ENCODE measurements at places on chromosomes 1 and 21.

- no peak overlapping the region for H3K4me3 ChIP-seq
- no peak for DNase-seq
- H3K36me3 ChIP-seq: peaks cover 46% of the 10 kb centered on the region
- no peaks in the 10 kb centered on the region for H3K27me3 ChIP-seq
These were observed 12.1 kb upstream of the SYNJ1 start for GRCh38 chr21:32739946-32740345.

- no peak for DNase-seq
- no peak overlapping the region for H3K27ac ChIP-seq
- H3K27me3 ChIP-seq: no peaks in the 10 kb centered on the region
- H3K4me3 ChIP-seq: no peak overlapping the region
- H3K4me1 ChIP-seq: peaks cover 14% of the 10 kb centered on the region
These were observed 3.2 kb downstream of the TTC3 start for GRCh38 chr21:37076087-37076850.

GRCh38 chr1:201192261-201192788, 1.7 kb downstream of the IGFN1 start:
- H3K27me3 ChIP-seq: peaks cover 6% of the 10 kb centered on the region
- no peak for DNase-seq
- no peak overlapping the region for H3K27ac ChIP-seq
- no peak overlapping the region for H3K4me3 ChIP-seq
- no peaks in the 10 kb centered on the region for H3K36me3 ChIP-seq

DNA sequence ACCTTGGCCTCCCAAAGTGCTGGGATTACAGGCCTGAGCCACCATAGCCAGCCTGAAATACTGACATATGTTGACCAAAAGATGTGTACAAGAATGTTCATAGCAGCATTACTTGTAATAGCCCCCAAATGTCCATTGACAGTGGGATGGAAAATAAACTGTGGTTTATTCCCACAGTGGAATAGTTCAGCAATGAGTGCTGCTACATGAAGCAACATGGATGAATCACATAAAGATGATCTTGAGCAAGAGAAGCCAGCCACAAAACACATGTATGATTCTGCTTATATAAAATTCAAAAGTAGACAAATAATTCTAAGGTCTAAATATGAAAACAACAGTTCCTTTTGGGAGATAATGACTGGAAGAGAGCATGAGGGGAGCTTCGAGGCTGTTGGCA, 9.1 kb upstream of the CREG1 start:
- H3K4me1 ChIP-seq: no peaks in the 10 kb centered on the region
- no peak for DNase-seq
- H3K4me3 ChIP-seq: no peak overlapping the region
- H3K27ac ChIP-seq: no peak overlapping the region
- H3K36me3 ChIP-seq: no peaks in the 10 kb centered on the region

DNA sequence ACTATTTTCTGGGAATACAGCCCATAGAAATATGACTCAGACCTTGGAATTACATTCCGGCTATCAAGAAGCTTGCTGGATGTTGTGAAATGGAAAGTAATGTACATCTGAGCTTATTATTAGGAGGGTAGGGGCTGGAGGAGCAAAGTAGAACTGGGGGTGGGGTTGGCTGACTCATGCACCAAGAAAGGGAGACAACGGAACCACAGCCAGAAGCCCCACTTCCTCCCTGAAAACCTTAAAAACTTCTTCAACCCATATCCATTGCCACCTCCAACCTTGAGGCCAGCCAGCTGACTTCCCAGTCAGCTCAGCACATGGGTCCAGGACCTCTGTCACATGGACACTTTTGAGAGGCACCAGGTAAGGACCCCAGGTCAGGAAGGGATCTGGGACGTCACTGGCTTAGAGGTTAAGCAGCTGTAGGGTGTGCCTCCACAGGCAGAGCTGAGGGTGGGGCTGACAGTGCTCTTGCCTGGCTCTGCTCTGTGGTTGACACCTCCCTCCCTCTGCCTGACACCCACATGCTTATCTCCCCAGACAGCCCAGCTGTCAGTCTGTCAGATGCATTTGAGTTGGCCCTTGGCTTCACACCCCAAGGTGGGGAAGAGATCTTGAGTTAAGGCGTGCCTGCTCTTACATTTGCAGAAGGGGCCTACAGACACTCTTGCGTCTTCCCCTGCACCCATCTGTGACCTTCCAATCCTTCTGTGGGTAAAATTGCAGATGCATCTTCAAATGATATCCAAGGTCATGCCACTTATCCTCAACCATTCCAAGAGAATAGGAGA, 5.7 kb upstream of the ZNF683 start:
- H3K4me3 ChIP-seq: peak overlapping the region; percentile 2
- peak overlapping the region; percentile 30 for H3K27ac ChIP-seq
- no peaks in the 10 kb centered on the region for H3K27me3 ChIP-seq

DNA sequence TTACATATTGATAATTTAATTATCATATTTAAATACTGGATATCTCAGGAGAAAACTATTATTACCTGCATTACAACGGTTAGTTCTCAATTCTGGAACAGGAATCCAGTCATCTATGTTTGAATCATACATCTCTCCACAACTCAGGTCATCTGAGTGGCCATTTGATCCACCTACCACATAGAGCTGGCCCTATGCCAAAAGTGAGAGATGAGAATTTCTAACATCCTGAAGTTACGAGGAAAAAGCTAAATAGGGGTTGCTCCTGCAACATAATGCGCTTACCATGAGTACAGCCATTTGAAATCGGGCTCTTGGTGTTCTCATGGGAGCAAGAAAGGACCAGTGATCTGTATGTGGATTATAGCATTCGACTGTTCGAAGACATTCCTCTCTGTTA, 16.9 kb downstream of the IVNS1ABP start:
- peaks cover 62% of the 10 kb centered on the region for H3K36me3 ChIP-seq
- H3K4me3 ChIP-seq: no peak overlapping the region
- H3K4me1 ChIP-seq: no peaks in the 10 kb centered on the region
- no peak overlapping the region for H3K27ac ChIP-seq
- no peak for DNase-seq

GRCh38 chr1:5620997-5621396, 371.2 kb downstream of the NPHP4 start:
- H3K27me3 ChIP-seq: peaks cover 22% of the 10 kb centered on the region
- no peaks in the 10 kb centered on the region for H3K4me1 ChIP-seq
- peak; percentile 15 for DNase-seq
- H3K36me3 ChIP-seq: no peaks in the 10 kb centered on the region
- H3K27ac ChIP-seq: no peak overlapping the region

GRCh38 chr1:78799926-78800325, 150.3 kb downstream of the IFI44 start:
- H3K4me3 ChIP-seq: no peak overlapping the region
- no peaks in the 10 kb centered on the region for H3K27me3 ChIP-seq

DNA sequence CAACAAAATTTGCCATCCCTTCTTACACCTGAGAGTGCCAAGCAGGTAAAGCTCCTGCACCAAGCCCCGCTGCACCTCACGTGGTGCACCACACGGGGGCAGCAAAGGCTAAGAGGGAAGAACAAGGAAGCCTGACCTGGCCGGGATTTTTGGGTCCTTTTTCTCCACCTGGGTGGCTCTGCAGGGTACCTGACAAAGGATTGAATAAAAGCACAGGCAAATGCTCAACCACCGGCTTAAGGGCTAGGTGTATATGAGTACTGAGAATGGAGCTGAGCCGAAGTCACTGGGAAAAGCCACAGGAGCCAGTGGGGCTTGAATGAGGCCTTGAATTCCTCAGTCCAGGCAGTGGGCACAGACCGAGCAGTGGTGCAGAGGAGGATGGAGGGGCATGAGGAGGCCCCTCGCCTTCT, 36.4 kb downstream of the ZNF697 start:
- no peak overlapping the region for H3K4me3 ChIP-seq
- H3K27ac ChIP-seq: no peak overlapping the region
- no peaks in the 10 kb centered on the region for H3K36me3 ChIP-seq
- no peaks in the 10 kb centered on the region for H3K4me1 ChIP-seq

DNA sequence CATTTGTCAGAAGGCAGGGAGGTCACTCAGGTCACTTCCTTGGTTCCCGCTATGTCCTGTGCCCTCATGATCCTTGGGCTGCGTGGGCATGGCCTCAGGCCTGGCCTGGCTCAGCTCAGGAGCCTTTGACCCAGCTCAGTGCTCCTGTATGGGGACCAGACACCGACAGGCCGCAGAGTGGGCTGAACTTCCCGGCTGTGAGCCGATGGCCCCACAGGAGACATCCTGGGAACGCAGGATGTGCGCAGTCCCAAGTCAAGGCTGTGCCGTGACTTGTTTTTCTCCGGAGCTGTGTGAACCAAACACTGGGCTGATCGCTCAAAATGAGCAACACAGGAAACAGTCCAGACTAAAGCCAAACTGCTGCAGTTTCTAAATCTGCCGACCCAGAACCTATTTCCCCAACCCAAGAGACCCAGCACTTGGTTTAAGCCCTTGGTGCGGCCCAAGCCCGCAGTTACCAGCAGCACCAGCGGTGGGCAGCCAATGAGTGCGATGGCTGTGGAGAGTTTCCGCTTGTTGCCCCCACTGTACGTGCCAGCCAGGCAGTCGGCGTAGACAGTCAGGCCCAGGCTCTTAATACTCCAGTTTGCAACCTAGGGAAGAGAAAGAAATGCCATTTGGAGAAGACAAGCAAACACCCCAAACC, 92.3 kb upstream of the GCLM start:
- no peaks in the 10 kb centered on the region for H3K36me3 ChIP-seq
- H3K27ac ChIP-seq: no peak overlapping the region
- no peak for DNase-seq
- no peak overlapping the region for H3K4me3 ChIP-seq

DNA sequence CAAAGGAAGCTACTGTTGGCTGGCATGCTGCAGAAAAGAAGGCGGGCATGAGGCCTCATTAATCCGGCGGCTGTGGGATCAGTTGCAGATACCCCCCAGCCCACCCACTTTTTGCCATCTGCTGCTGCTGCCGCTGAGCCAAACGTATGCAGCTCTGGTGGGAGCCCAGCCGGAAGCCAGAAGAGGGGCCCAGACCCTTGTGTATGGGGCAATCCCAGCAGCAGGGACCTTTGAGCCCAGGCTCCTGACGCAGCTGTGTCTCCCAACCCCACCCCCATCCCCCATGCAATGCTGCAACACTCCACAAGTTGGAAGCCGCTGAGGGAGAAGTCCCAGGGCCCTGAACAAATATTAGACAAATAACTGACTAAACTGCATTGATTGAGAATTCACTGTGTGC, 106.0 kb downstream of the ELAVL4 start:
- H3K27ac ChIP-seq: no peak overlapping the region
- no peak overlapping the region for H3K4me3 ChIP-seq

DNA sequence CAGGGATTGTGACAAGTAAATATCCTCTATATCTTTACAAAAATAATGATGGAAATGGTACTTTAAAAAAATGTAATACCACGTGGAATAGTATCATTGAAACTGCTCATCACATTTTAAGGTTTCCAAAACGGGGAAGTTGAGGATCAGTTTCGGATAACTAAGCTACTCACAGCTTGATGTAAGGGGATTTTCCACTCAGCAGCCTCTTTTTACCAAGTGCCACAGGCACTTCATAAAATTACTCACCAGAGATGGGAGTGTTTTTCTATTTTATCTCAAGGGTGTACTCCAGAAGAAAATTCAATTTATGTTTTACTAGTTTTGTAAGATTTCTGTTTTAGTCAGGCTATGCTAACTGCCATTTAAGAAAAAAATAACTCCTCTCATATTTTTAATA, 91.7 kb downstream of the TPR start:
- 0 out of 2 replicates have a peak, but pooled peaks cover 3% of the 10 kb centered on the region for H3K4me1 ChIP-seq
- H3K27me3 ChIP-seq: no peaks in the 10 kb centered on the region
- H3K27ac ChIP-seq: no peak overlapping the region
- DNase-seq: no peak

- no peak overlapping the region for H3K4me3 ChIP-seq
- H3K4me1 ChIP-seq: peaks cover 27% of the 10 kb centered on the region
- H3K27me3 ChIP-seq: no peaks in the 10 kb centered on the region
- H3K27ac ChIP-seq: no peak overlapping the region
- DNase-seq: no peak
These were observed 2.3 kb upstream of the BCAN start for GRCh38 chr1:156639601-156640101.

- DNase-seq: no peak
- no peaks in the 10 kb centered on the region for H3K27me3 ChIP-seq
- H3K4me1 ChIP-seq: no peaks in the 10 kb centered on the region
- no peaks in the 10 kb centered on the region for H3K36me3 ChIP-seq
- no peak overlapping the region for H3K4me3 ChIP-seq
- H3K27ac ChIP-seq: no peak overlapping the region
These were observed 11.8 kb downstream of the PADI4 start for GRCh38 chr1:17319561-17320350.

GRCh38 chr21:46168238-46168637, 12.9 kb upstream of the FTCD start:
- no peaks in the 10 kb centered on the region for H3K4me1 ChIP-seq
- H3K27me3 ChIP-seq: peaks cover 19% of the 10 kb centered on the region
- H3K4me3 ChIP-seq: no peak overlapping the region
- H3K27ac ChIP-seq: no peak overlapping the region
- no peak for DNase-seq

DNA sequence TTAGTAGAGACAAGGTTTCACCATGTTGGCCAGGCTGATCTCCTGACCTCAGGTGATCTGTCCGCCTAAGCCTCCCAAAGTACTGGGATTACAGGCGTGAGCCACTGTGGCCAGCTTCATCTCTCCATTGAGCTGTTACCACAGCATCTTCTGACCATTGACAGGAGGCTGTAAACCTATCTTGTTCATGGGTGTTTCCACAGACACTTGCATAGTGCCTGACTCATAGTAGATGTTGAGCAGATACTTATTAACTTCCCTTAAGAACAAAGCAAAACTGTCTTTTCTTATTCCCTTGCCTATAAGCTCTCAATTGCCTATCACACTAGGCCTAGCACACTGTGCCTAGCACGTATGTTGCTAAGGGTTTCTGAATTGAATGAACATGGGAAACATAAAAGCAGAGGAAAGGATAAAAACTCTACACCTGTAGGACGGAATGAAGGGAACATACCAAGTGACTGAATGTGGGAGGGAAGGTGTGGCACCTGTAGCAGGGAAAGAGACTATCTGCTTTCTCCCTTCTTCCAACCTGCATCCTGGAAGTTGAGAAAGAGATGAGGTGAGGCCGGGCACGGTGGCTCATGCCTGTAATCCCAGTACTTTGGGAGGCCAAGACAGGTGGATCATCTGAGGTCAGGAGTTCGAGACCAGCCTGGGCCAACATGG, 1.2 kb upstream of the C1orf54 start:
- H3K36me3 ChIP-seq: no peaks in the 10 kb centered on the region
- H3K4me3 ChIP-seq: no peak overlapping the region
- no peak overlapping the region for H3K27ac ChIP-seq
- H3K27me3 ChIP-seq: no peaks in the 10 kb centered on the region
- peaks cover 42% of the 10 kb centered on the region for H3K4me1 ChIP-seq

Data from HCT116 (cell line).